Fibroblast of skin of scalp (primary cell): ENCODE measurements at places on chromosomes 2 and 18.
A peak's percentile ranks its signal among the peaks of the same experiment; 100 is the strongest.

DNA sequence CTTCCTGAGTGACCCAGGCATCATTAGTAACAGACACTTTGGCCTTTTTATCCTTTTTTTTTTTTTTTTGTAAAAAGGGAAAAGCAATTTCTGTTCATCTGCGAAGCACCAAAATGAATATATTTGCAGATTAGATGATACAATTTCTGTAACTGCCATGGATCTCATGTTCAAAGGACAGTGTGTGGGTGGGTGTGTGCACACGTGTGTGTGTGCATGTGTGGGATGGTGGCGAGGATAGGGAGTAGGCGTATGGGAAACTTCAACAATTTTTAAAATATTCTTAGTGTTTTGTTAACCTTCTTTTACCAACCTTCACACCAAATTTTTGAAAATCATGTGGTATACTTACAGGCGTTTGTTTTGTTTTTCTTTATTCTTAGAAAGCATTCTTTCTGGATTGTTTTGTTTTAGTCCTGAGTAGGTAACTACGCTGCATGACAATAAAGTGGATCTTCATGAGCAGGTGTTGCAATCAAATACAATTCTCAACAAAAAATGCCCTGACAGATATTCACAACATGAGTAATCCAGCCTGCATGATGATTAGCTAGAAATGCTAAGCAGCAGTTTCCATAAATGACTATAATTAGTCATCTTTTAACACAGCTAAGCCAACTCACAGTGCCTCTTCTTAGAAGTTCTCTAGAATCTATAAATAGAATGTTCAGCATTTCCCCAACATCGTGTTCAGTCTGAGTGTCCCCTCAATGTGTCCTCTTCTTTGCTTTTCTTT is 53.5 kb upstream of the RMDN2 start:
- peak; percentile 88 for DNase-seq

- DNase-seq = no peak
Observed at GRCh38 chr2:191929288-191929687, 82.4 kb upstream of the CAVIN2 start.

- peak; percentile 8 for DNase-seq
Observed at GRCh38 chr2:224208007-224208406, 168.9 kb upstream of the SERPINE2 start.

GRCh38 chr2:161766334-161766733 is 142.1 kb downstream of the SLC4A10 start:
- DNase-seq = no peak

- no peak for DNase-seq
Observed at GRCh38 chr2:216508229-216508628, 9.6 kb downstream of the RPL37A start.

GRCh38 chr2:39632876-39633275 is 32.8 kb upstream of the TMEM178A start:
- peak; percentile 61 for DNase-seq

DNA sequence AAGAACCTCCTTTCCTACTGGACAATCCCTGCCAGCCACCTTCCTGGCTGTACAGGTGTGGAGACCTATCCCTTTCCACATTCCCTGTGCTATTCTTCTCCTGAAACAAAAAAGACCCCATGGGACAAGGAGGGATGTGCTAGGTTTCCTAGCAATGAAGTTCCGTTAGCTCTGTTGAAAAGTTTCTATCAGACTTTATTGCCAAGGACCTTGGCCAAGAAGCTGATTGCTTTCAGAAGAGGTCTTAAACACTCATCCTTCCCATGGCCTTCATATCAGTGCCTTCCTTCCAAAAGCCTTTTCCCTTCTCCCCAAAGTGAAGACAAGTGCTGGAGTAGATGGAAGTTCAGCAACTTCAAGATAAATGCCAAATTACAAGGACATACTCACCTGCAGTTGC is 194.8 kb downstream of the AGPS start:
- DNase-seq = no peak

DNA sequence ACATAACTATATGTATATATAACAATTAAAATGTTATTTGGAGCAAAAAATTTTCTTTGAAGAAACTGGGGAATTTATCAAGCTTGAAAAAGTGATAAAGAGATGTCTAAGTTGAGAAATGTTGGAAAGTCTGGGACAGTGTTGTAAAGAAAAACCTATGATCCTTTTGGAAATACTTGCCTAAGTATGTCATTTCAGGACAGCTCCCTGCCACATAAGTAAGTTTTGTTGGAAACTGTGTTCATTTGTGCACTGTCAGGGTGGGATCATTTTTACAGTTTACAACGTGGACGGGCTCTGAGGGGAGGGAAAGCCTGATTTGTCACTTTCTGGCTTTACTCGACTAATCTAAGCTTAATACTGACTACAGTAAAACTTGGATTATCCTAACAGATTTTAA is 10.4 kb upstream of the COL3A1 start:
- no peak for DNase-seq

GRCh38 chr2:205139822-205140463 is 542.4 kb upstream of the NRP2 start:
- DNase-seq = no peak

DNA sequence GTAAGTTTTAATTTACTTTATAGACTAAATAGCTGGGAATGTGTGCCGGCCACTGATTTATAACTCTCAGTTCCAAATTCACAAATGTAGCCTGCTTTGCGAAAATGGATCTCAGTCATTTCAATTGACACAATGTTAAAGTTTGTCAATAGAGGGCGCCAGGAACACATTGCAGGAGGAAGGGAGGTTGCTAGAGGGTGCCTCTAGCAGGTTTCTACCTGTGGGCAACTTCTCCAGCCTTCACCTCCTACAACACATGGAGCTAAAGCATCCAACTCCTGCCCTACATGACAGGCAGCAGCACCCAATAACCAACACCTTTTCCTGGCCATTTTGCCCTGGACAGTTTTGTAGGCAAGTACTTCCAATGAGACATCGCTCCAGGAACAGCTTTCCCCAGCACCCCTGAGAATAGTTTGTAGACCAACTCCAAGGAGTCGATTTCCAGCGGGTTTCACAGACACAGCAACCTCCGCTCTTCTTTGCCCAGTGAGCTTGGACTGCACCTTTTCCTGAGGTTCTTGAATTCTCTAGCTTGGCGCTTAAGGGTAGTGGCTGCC is 784.8 kb upstream of the CDH2 start:
- DNase-seq = peak; percentile 36

DNA sequence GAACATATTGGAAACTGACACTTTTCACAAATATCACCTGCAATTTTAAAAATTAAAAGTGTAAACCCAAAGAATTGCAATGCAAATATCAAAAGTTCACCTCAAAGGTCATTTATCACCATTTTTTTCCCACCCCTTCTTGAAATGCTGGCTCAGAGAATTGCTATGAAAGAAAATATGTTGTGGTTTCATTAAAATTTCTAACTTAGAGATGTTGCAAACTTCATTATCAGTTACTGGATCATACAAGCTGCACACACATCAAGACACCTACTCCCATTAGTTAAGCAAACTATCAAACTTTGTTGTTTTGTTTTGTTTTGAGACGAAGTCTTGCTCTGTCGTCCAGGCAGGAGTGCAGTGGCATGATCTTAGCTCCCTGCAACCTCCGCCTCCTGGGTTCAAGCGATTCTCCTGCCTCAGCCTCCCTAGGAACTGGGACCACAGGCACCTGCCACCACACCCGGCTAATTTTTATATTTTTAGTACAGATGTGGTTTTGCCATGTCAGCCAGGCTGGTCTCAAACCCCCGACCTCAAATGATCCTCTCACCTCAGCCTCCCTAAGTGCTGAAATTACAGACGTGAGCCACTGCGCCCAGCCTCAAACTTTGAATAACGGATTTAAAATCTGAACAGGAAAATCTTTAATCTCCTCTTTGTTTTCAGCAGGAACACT is 37.0 kb downstream of the STK39 start:
- peak; percentile 29 for DNase-seq

DNA sequence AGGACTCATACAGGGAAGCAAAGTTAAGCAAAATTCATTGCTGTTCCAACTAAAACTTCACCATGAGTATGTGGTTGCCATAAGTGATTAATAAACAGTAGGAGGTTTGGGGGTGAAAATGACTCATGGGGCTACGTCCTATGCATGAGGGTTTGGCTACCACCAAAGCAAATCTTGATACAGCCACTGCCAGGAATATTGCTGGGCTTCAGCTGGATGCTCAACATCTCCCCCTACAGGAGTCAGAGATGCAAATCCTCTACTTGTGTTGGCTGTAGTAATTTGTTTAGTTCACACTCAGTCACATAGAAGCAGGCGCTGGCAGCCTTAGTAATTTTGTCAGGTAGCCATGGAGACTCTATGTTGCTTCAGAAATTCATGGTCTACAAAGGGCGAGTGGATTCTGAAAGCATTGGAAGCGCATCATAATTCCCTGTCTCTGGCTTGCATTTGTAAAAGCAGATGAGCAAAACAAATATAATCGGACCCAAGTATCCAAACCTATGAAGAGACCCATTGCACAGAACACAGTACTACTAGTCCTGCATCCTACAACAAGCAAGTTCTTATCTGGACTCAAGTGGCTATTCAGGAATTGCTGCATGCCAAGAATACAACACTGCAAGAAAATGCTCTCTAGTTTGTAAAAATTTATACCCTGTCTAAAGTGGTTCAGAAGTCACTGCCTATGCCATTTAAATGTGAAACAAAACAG is 76.0 kb downstream of the CD28 start:
- peak; percentile 95 for DNase-seq

GRCh38 chr2:229422063-229422462 is 151.0 kb upstream of the PID1 start:
- no peak for DNase-seq

- no peak for DNase-seq
Observed at GRCh38 chr2:214836568-214836967, 27.1 kb upstream of the BARD1 start.

DNA sequence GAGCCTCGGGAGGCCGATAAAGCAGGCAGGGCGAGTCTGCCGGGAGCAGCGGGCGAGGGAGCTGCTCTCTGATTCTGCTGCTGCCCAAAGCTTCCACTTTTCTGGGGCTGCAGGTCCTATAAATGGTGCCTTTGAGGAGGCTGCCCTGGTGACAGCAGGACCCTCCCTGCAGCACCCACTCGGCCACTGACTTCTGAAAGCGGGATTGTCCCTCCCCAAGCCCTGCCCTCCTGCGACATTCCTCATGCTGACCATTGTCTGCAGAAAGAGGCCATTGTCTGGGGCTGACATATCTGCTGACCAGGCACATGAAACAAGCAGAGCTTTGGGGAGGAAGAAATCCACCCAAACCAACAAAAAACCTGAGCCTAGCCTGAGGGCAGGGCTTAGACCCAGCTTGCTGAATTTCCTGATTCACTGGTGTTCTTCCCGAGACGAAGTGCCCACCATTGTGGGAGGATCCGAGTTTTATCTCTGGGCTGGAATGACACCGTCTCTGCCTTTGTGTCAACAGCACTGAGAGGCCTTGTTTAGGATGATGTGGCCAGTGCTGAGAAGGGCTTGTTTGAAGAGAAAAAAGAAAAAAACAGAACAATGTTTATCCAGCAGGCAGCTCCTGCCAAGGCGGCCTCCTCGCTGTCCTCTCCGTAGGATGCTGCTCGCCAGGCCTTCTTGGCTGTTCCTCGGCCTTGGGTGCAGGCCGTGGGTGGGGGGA is 129.7 kb downstream of the MYCN start:
- DNase-seq = no peak

DNA sequence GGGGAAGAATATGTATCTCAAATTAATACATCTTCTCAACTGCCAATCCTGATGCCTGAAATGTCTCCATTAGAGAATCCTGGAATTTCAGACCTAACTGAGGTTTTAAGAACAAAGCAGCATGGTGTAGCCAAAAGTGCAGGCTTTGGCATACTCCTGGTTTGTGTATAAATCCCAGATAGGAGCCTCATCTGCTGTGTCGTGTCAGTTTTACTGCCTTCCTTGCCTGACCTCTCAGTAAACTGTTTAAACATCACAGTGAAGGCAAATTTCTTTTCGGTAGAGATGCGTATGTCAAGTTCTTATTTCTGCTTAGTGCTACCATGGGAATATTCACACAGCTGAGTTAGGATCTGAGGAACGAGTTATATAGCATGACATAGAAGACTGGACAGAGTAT is 7.3 kb downstream of the SCG2 start:
- DNase-seq = no peak

GRCh38 chr2:225028572-225028971 is 13.7 kb downstream of the DOCK10 start:
- DNase-seq = no peak

DNA sequence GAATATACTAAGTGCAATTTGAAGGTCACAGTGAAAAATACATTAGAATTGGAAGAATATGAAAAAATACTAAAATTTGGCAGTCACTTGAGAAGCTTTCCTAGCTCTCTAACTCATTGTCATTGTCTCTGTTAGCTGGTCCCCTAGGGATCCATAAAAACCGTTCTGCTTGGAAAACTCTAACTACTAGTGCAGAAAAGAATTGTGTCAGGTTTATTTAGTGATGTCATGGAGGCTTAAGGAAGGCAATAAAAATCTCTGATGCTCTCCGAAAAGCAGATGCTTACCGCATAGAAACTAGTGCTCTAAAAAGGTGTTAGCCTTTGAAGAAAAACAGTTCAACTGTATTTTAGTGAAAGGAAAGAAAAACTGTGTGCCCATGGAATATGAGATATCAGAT is 150.1 kb upstream of the DLGAP1 start:
- DNase-seq = no peak

DNA sequence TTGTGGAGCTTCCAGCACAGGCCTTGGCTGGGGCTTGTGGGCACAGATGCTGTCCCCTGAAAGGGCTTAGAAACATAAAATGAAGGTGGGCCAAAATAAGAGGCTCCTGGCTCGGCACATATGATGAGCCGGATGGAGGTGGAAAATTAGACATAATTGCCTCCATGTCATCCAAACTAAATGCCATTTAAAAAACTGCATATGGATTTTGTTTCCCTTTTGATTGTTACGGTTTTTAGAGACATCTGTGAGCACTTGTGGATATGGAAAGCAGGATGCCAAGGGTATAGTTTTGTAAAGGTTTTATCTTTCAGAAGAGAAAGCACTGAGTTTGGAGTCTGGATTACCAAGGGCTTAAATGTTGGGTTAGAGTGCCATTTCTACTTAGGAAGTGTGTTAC is 498.3 kb downstream of the RIT2 start:
- peak; percentile 3 for DNase-seq

GRCh38 chr2:3138621-3139020 is 239.0 kb downstream of the EIPR1 start:
- DNase-seq = no peak

GRCh38 chr2:36696533-36696932 is at the start of gene VIT:
VIT (plus strand) TSS chr2:36696707; CDS start chr2:36716371, 19,664 bp downstream.
- DNase-seq = no peak

- no peak for DNase-seq
Observed at GRCh38 chr2:67075530-67076238, 321.4 kb upstream of the ETAA1 start.

GRCh38 chr2:229489016-229489415 is 217.9 kb upstream of the PID1 start:
- DNase-seq = no peak

- no peak for DNase-seq
Observed at GRCh38 chr18:11215216-11215615, 65.8 kb upstream of the PIEZO2 start.

DNA sequence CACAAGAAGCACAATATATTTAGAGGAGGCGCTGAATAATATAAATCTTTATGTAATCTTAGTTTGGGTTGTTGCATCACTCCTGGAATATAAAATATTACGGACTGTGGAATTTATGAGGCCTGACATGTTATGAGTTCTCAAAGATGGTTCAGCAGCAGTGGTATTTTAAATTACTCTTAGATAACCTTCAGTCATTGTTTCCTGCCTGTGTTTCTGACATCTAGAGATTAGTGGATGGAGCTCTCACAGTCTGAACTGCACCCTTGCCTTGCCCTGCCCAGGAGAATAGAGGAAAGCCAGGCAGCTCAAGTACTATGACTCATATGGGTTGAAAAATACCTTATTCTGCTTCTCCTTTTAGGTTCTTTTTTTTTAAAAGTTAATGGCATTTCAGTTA is 70.0 kb downstream of the ACSL3 start:
- DNase-seq = no peak

GRCh38 chr2:233248999-233249398 is 2.5 kb upstream of the ATG16L1 start:
- no peak for DNase-seq
